ENCODE measurements at places on chromosomes 6 and 20.

GRCh38 chr20:47038566-47039560 lies 144.2 kb downstream of the EYA2 start:
- no peak for DNase-seq

DNA sequence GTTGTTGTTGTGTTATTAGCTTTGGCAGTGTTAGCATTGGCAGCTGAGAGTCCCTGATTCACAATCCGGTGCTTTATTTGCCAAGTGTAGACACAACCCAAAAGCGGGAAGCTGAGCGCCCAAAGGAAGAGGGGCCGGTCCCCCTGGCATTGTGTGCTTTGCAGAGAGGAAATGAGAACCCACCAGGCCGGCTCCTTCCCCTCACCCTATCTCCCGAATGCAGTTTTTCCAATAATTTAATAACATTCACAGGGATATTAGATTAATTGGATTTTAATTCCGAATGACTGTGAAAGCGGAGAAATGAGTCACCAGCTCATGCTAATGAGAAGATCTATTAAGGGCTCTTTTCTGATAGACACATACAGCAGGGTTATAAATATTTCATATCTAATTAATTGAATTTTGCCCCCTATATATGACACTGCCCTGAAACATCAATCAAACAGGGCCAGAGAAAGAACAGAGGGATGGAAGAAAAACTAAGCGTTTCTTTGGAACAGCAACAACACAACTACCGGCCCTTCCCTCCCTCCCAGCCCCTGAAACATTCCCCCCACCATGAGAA lies 143.8 kb downstream of the MBOAT1 start:
- no peak for DNase-seq

GRCh38 chr6:149581349-149581748 lies 15.2 kb downstream of the GINM1 start:
- no peak for DNase-seq

- no peak for DNase-seq
Observed at GRCh38 chr6:15205321-15205720, 40.5 kb upstream of the JARID2 start.

- peak; percentile 7 for DNase-seq
Observed at GRCh38 chr20:4217349-4217841, 202.0 kb upstream of the RNF24 start.
